NCI-H1436 (cell line): ENCODE measurements at places on chromosomes 3 and 15.

- DNase-seq, result no peak
Measured at GRCh38 chr3:53175613-53176540, 14.9 kb downstream of the PRKCD start.

GRCh38 chr15:74264081-74264501 is 28.0 kb downstream of the CCDC33 start:
- DNase-seq, result no peak

GRCh38 chr3:33394403-33395054 is 45.7 kb downstream of the UBP1 start:
- no peak for DNase-seq

DNA sequence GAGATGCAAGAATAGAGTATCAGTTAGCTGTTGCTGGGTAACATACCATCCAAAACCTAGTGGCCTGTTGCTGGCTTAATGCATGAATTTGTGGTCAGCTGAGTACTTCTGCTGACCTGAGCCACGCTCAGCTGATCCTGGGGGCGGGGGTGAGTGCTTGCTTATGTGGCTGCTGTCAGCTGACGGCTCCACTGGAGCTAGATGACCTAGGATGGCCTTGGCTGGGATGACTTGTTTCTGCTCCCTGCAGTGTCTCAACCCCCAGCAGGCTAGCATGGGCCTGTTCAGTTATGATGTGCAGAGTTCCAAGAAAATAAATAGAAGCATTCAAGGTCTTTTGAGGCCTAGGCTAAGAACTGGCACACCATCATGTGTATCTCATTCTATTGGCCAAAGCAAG is 63.9 kb downstream of the FBLN2 start:
- DNase-seq, result no peak

GRCh38 chr15:29838352-29839010 is 16.2 kb upstream of the TJP1 start:
- DNase-seq, result no peak

DNA sequence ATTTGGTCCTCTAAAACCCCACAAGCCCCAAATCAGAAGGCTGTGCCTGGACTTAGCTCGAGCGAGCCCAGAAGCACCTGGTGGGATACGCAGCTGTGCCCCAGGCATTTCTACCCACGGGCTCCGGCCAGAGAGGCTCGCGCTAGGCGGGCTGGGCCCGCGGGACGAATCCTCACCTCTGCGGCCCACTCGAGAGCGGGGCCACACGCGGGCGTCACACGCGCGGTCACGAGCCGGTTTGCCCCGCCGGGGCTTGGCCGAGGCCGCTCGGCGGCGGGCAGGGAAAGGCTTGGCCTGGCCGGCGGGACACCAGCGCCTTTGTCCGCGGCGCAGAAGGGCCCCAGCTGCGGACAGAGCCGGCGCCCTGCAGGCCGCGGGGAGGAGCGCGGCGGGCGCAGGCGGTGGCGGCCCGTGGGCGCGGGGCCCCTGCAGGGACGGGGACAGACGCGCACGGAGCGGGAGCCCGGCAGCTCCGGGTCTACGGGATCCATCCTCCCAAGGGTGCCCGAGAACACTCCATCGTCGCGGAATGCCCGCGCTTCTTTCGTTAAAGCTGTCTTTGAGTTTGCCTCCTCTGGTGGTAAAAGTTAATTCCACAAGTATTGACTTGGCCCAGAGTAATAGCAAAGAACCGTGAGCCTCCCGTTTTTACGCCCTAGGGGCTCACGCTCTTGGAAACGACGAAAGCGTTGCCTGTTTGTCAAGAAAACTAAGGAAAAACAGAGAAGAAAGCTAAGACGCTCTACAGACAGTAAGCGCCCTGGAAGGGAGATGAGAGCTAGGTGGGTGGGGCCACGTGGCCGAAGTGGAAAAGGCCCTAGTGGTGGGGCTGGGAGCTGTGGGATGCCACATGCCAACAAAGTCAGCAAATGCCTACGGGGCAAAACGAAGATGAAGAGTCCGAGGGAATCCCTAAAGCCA is 26.4 kb downstream of the TYRO3 start:
- DNase-seq, result no peak

DNA sequence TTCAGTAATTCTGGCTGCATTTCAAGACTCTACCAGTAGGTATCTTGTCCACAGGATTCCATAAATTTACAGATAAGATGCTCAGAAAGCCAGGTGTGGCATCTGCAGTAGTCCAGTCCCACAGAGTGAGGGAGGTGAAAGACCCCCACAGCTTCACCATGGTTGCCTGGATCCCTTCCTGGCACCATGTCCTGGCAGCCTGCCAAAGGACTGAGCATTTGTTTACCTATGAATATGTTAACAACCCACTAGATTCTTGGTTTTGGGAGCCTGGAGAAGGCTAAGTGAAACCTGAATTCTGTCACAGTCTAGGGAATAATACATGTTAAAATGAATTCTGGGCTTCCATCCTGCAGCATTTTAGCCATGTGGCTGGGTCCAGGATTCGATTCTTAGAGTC is 14.9 kb downstream of the CHST2 start:
- peak; percentile 17 for DNase-seq

DNA sequence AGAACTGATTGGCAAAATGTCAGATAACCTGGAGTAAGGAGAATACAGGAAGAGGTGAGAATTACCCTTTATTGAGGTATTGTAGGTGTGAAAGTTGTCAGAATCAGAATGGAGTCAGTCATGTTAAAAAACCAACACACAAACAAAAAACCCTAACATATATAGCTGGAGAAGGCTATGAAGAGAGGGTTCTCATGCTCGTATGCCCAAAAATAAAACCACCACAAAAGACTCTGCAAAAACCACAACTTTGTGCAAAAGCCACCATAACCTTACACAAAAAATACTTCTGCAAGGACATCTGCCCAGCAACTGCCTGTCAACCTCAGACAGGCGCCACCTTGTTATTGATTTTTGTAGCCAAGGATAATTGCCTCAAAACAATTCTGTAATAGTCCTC is 136.0 kb downstream of the CD47 start:
- no peak for DNase-seq

DNA sequence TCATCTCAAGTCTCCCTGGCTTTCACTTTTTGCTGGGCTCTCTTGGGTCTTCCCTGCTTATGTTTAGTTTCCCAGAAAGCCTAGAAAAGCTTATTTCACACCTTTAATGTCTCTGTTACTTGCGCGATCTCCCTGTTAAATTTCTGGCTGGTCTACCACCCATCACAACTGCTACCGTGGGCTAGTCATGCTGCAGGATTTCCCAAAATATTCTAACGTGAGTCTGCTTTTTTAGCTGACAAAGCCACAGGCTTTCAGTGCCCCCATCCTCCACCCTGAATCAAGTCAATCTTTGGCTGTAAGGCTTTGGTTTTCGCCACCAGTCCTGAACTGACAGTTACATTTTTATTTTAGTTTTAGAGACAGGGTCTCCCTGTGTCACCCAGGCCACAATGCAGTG is 74.1 kb downstream of the SUMF1 start:
- no peak for DNase-seq

- DNase-seq, result no peak
Measured at GRCh38 chr3:179606534-179607085, 2.0 kb downstream of the NDUFB5 start.

DNA sequence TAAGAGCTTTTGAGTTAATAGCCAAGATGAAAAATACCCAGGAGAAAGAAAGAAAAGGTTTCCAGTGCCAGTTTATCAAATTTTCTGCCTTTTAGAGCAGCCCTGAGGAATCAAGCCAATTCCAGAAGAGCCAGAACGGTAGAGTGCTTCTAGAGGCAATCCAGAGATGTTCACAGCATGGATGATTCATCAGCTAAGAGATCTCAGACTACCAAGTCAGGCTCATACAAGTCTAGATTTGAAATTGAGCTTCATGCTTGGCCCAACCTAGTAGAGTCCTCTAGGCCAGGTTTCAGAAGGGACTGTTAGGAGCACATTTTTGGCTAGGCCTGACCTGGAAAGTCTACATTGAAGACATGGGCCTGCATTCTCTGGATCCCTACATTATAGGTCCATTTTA is 15.5 kb downstream of the WDR48 start:
- no peak for DNase-seq

GRCh38 chr15:78992416-78993256 is 47.8 kb upstream of the CTSH start:
- no peak for DNase-seq

- no peak for DNase-seq
Measured at GRCh38 chr3:141385406-141386125, 17.3 kb downstream of the ZBTB38 start.

DNA sequence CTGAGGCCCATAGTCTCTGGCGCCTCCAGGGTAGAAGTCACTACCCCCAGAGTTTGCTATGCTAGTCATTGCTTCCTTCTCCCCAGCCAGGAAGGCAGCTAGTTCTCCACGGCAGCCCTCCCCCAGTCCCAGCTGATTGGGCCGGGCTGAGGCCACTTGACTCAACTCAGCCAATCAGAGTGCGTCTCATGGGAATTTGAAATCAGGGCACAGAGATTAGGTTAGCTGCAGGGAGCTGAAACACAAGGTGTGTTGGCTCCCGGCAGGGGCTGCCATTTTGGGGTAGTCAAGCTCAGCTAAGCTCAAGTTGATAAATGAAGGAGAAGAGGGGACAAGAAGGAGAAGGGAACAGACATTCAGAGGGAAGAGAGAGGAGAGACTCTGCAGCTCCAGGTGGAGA is 32.8 kb downstream of the LINGO1 start:
- DNase-seq, result peak; percentile 97

DNA sequence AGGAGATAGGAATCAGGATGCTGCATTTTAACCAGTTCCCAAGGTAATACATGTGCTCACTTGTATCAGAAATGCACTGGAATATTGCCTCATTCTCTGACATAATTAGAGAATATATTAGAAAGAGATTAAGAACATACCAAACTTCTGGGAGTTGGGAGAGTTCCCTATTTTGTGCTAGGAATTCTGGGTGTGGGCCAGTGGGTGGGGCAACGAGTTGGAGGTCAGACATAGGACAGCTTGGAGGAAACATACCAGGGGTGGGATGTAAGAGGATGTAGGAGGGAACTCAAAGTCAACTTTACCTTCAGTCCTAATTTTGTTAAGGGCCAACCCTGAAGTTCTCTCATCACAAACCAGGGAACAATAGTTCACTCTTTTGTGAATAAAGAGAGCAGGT is 83.6 kb downstream of the SLC7A14 start:
- no peak for DNase-seq

DNA sequence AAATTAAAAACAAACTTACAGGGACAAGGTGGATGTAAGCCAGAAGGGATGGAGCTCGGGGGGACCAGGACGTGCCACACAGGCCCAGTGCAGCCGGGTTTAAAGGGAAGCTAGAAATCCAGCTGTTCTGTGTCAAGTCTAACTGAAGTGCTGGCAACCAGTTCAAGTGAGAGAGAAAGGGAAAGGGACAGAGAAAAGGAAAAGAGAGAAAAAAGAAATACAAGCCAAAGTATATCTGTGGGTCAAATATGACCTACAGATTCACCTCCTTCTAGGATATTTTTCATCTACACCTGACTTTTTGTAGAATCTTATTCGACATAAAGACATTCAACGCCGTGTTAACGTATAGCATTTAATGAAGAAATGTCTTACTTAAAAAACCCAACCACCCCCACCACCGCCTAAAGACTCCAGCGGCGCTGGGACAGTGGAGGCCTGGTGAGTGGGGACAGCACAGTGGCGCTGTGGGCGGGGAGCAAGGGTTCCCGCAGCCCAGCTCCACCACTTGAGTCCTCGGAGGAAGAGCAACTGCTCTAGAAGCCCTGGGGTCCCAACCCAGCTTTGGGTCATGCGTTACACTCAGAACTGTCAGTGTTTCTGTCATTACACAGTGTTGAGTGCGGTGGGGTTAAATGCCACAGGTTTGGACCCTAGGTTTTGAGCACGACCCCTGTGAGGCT is 62.3 kb downstream of the CHSY1 start:
- no peak for DNase-seq

- no peak for DNase-seq
Measured at GRCh38 chr15:52069559-52069958, 43.0 kb downstream of the BCL2L10 start.

- DNase-seq, result peak; percentile 31
Measured at GRCh38 chr15:93246266-93247242, 157.5 kb upstream of the RGMA start.

GRCh38 chr3:16085410-16085809 is 89.1 kb upstream of the GALNT15 start:
- no peak for DNase-seq

DNA sequence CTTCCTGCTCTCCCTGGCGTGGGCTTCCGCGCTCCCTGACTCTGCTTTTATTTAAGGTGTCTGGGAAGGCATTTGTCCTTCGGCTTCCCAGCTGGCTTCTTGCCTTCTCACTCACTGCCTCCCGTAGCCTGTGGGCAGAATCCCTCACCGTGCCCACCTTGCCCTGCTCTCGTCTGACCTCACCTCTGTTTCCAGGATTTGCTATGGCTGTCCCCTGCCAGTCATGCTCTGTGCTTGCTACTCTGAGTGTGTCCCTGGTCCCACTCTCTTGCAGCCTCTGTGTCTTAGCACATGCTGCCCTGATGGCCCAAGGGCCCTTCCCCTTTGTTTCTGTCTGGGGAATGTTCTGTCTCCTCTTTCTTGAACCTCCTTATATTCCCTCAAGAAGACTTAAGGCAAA is 26.2 kb downstream of the LPP start:
- no peak for DNase-seq

GRCh38 chr3:188465311-188465710 is 311.4 kb downstream of the LPP start:
- no peak for DNase-seq

DNA sequence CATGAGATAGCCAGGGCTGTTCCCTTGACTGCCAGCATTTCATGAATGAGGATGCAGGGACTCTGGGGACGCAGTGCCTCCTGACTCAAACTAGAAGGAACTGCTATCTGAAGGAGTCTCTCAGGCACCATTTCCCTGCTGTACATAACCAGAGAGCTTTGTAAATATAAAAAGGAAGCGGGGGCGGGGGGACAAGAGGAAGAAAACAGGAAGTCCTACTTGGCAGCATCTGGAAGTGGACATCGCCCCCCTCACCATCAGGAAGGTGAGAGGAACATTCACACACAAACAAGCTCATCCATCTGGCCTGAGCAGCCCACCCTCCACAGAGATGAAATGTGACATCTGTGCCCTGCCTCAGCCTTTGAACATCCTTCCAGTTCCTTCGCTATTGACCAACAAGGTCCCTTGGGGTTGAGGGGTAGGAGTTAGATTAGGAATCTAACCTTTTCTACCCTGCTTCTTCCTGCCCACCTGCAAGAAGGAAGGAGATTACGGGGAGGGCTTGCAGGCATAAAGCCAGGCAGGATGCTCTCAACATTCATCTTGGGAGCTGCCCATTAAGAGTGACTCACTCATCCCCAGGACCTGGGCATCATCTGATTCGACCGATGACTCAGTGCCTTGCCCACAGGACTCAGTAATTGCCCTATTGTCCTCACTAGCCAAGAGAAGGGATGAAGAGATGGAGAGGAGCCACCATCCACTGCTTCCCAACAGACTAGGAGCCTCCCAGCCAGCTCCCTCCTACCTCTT is 31.9 kb downstream of the SH3BP5 start:
- DNase-seq, result no peak

DNA sequence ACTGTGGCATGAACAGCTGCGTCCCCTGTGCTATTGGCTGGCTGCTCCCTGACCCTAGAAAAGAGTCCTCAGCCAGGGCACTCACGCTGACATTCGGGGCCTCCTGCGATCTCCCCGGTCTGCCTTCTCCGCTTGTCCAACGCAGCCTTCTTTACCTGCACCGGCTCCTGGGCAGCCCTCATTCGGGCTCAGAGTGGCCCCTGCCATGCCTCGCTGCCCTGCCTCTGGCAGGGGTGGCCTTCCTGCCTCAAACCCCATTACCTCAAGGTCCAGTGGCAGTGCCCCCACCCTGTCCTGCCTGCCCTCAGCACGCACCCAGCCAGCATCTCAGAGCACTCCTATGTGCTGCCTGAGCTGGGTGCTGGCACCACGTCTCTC is 86.5 kb downstream of the TBC1D2B start:
- no peak for DNase-seq

GRCh38 chr3:111763968-111764367 is 95.1 kb upstream of the PHLDB2 start:
- DNase-seq, result no peak
